Activated naive CD8-positive, alpha-beta T cell treated with anti-CD3 and anti-CD28 coated beads, Interleukin-2, amount 10 ng/mL, durations not matched to agents 7 days and 5 days (primary cell): ENCODE measurements at places on chromosomes 5 and 9. TPM values are rescaled to one million over a fixed set of nuclear protein-coding genes. Genes with fewer than 3 reads are reported as not detected.

ECSCR gene
- total RNA-seq: not detected

DNA sequence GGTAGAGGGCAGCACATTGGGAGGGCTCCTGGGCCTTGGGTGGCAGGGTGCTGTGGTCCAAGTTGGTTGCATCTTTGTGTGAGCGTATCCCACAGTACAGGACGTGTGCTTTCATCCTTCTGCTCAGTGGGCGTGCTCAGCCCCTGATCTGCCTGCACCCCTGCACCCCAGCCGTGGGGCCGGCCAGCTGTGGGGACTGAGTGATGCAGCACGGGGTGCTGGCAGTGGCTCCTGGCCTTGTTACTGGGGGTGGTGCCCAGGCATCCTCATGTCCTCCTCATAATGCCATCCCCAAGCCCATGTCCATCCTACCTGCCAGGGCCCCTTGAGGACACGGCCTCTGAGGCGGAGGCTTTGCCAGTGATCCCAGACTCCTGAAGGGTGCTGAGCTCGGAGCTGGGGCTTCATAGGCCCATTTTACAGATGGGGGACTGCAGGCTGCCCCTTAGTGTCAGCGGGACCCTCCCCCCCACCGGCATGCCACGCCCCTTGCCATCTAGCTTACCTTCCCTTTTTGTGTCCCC lies 100.7 kb downstream of the PHF2 start:
- DNase-seq: peak; percentile 17

DNA sequence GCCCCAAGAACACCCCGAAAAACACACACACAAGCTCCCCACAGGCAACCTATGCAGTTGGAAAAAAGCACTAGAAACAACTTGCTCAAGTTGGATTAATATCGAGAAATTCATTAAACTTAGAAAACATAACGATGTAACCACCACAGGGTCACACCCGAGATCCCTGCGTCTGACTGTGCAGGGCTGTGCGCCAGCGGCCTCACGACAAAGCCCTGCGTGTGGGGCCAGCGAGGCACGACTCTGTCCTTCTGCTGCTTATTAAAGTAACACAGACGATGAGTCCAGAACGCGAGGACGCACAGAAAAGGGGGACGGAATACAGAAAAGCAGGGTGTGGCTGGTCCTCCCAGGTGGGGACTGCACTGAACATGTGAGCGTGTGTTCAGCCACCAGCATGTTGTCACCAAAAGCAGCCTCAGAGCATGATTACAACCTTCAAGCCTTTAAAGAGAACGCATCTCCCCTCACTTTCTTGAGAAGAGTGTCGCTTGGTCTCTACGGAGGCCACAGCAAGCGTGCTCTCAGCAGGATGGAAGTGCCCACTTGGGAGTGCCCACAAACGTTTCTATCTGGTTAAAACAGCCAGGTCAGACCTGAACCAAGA lies 14.4 kb downstream of the SLC12A7 start:
- no peak for DNase-seq

- DNase-seq: no peak
These were observed 4.4 kb downstream of the SETD9 start for GRCh38 chr5:56913766-56914165.
